ENCODE measurements at places on chromosomes 6 and 20.

DNA sequence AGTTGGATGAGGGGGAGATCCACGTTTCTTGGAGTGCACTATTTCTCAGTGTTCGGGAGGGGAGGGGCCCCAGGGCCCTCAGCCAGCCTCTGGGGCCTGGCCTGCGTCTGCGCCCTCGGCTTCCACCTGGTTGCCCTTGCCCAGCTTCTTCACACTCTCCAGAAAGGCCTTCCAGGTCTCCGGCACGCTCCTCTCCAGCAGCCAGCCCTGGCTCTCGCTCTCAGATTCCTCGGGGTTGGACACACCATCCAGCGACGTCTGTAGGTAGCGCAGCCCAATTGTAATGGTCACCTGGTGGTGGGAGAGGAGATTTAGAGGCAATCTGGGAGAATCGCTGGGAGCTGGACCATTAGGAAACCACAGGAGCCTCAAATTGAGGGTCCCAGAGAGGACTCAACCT is 24.2 kb downstream of the PRPH2 start:
- DNase-seq = no peak

DNA sequence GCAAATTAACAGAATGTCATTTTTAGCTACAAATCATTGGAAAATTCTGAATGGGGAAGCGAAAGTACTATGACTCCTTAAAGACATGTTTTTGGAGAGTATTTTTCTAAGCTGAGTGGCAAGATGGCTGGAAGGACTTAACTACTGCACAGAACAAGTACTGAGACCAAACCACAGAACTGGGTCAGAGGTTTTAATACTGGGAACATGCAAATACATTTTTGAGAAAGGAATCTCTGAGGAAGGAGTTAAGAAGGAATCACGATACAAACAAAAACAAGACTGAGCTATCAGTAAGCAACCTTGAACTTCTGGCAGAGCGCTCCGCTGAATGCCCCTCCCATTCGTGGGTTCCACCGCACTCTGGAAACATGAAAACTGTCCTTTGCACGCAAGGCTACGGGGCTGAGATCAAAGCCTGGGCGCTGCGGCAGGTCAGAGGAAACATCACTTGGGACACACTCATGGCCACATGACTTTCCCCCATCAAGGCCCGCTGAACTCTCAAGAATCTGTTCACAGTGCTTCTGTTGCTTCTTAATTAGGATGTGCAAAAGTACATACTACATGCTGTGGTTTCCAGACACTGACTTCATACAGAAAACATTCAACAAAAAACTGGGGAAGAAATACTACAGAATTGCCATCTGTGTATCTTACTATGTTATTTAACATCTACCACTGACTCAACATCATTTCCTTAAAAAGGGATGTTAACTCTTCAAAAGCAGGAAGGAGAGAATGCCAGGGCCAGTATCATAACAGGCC is 27.8 kb downstream of the SLC23A2 start:
- peak; percentile 75 for DNase-seq

DNA sequence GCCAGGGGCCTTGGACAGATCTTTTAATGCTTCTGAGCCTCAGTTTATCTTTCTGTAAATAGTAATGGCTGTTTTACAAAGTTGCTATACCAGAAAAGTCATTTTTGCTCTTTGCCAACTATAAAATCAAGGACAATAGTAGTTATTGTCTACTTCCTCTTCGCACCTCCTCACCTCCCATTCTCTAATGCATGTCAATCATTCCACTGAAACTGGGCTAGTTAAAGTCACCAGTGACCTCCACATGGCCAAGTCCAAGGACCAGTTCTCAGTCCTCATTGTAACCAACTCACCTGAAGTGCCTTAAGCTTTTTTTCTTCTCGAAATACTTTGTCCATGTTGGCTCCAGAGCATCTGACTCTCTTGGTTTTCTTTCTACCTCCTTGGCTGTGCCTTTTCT is 51.2 kb downstream of the NCR2 start:
- DNase-seq = no peak

GRCh38 chr6:109478841-109479624 is 4.0 kb downstream of the ZBTB24 start:
- DNase-seq = no peak

- no peak for DNase-seq
These were observed 163.0 kb downstream of the ARID1B start for GRCh38 chr6:156940221-156940620.

DNA sequence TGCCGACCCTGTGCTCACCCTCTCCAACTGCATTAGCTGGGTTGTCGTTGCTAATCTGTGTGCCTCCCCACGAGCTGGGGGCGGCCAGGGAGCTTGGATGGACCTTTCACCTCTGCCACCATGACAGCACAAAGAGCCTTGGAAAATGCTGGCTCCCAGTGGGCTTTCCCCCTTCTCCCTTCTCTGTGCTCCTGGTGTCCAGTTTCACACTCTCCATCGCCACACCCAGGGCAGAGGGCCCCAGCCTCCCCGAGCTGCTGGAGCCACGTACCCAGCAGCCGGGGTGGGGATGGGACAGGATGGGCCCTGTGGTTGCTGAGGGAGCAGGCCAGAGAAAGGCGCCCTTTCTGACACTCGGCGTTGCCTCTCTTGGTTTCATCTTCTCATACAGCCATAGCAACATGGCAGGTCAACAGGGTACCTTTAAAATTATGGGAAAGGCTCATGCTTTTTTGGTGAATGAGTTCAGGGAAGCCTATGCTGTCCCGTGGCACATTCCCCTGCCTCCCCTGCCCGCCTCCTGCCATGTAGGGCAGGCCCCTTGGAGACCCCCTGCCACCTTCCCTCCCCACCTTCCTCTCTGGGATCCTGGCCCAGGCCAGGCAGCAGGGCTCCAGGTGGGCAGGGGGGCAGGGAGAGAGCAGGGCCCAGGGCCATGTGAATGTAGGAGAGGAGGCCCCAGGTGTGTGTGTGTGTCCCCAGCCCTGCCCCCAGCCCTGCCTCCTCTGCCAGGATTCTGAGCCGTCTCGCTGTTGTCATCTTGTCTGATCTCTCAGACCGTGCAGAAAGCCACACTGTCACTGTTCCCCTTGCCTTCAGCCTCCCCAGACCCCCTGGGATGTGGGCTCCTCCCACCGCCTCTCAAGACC is 85.2 kb upstream of the CCDC167 start:
- DNase-seq = no peak

DNA sequence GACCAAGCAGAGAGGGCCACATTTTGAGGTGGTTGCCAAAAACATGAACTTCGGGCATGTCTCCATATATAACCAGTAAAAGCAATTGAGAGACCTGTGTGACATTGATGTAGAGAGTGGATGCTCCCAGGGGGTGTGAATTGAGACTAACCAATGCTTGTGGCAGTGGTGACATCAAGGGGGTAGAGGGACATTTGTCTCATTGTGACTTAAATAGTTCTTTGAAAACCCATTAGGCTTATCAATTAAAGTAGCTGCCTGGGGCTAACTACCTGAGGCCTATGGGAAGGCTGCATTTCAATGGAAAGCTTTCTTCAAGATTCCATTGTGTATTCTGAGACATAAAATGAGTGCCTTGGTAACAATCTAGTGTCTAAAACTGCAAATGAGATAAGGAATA is 82.1 kb upstream of the FABP7 start:
- no peak for DNase-seq

DNA sequence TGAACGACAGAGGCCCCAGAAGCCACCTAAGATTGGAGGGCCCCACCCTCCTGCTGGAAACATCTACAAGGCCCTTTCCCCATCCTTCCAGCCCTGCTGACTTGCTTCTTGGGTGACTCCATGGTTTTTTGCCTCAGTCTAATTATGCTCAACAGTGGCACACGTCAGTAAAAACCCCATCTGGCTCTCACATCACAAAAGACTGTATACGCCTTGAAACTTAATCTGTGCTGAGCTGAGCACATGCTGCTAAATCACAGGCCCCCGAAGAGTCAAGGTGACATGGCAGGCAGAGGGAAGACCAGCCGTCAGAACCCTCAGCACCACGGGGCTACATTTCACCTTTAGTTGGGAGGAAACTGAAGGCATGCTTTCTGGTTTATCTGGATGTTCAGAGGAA is 323.1 kb downstream of the CDH26 start:
- no peak for DNase-seq

GRCh38 chr20:47662483-47663353 is 122.6 kb downstream of the SULF2 start:
- no peak for DNase-seq

- no peak for DNase-seq
These were observed 503.6 kb downstream of the MMUT start for GRCh38 chr6:48959251-48960060.

DNA sequence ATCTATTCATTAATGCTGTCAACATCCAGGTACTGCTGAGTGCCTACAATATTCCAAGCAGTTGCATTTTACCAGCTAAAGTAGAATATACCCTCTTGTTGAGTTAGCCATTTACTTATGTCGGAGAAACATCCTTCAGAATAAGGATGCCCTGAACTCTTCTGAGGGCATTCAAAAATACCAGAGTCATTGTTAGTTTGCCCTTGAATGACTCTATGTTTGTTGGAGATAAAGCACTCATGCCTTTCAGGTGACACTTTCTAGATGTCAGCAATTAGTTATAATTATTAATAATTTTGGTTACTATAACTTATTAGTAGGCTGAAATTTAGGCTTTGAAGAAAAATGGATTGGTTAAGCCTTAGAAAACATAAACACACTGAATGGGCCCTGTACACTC is 286.2 kb upstream of the STXBP5 start:
- no peak for DNase-seq

- DNase-seq = no peak
These were observed 63.4 kb upstream of the AFDN start for GRCh38 chr6:167763056-167763944.

DNA sequence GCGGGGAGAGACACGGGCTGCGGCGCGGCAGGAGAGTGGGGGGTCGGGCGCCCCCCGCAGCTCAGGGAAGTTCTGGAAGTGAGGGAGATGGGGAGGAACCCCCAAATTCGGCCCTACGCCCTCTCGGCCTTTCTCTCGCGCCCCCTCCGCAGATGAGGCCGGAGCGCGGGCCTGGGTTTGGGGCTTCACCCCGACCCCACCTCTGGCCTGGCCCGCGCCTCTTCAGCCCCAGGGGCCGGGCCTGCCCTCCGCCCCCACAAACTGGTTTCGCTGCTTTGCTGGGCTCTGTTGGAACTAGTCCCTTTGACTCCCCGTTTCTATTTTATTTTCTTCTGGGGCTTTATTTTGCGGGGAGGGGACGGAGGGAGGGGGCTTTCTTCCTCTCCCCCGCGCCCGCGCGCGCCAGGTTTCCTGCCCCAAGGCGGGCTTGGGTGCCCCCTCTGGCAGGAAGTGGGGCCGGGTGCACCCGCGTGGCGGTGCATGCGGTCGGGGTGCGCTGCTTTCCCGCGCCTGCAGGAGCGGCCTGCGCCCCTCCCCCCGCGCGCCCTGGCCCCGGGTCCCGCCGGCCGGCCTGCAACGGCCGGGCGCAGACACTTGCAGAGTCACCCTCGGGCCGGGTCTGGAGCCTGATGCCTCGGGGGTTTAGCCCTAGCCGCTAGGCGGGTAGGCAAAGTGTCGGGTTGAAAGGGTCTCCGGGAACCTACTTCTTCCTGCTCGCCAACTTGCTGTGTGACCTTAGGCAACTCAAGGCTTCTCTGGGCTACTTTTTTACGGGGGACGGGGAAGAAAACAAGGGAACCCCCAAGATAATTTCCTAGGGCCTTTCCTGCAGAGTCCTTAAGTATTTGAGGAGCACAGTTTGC is 1.3 kb downstream of the HMGA1 start:
- peak; percentile 84 for DNase-seq

DNA sequence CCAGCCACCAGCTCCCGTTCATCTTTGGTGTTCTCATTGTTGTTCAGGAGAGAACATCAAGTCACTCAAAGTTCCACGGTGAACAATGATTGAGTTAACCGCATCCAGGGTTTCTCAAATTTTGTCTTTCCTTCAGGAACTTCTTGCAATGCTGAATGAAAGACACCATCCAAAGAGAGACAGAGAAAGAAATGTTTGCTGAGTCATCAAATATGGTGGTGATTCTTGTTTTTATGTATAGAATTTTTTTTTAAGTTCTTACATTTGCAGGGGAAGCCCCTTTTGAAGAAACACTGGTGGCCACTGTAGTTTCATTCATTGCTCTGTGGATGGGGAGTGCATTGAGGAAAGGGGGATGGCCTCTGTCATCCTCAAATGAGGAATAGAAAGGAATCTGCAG is 62.3 kb upstream of the ENPP5 start:
- DNase-seq = no peak

GRCh38 chr20:46680684-46681031 is 8.6 kb downstream of the TP53RK start:
- DNase-seq = no peak

GRCh38 chr6:145539831-145540230 is 195.5 kb downstream of the EPM2A start:
- no peak for DNase-seq

DNA sequence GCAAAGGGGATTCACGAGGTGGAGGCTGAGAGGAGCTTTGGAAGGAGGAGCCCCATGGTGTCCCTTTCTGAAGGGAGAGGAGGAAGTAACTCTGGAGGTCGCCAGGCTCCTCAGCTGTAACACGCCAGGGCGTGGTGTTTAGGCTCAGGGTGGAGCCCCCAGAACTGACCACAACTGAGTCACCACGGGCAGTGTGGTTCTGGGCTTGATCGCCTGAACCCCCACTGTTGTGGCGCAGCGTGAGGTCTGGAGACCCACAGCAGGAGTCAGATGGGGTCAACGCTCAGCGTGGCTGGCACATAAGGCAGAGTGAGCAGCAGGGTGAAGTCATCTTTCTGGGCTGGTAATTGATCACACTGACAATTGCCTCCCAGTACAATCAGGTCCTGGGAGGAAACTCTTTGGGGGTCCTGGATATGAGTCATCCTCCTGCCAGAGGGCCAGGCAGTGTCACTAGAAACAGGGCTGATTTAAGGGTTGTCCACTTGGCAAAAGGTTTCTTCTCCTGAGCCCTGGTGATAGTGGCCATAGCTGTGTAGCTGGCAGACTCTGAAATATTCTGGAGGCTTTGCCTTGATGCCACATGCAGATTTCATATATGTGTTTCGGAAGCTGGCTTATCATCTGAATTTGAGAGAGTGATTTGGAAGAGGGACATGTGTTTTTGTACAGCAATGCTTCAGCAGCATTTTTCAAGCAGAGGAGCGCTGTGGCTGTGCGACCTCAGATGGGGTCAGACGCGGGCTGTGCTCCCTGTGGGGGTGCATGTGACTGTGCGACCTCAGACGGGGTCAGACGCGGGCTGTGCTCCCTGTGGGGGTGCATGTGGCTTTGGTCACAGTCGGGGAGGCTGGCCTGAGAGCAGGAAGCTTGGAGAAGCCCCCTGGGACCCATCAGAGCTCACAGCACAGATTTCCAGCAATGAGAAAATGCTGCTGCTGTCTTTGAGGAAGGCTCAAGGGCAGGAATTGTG is 50.0 kb downstream of the SYNJ2 start:
- peak; percentile 79 for DNase-seq

DNA sequence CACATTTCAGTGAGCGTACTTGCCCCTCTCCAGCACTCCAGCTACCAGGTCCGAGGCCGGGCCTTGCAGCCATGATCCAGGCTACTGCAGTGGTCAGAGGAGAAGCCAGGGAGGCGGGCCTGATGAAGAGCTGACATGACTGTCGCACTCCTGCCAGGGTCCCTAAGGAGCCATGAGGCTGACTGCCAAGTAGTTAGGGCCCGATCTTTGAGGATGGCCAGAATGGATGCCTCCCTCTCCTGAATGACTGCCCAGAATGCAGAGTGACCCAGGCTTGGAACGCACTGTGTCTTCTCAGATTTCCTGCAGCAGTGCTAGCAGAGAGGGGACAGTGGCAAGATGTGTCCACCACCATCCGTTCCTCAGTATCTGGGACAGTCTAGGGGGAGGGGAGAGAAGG is 24.7 kb upstream of the LRFN2 start:
- DNase-seq = no peak

Measured in activated CD8-positive, alpha-beta T cell treated with anti-CD3 and anti-CD28 coated beads, Interleukin-2, amount 10 ng/mL, durations not matched to agents 7 days and 5 days (primary cell).